Ureter (tissue), 1 donor: ENCODE measurements at places on chromosomes 7 and 10. TPM values are rescaled to one million over a fixed set of nuclear protein-coding genes. Genes with fewer than 3 reads are reported as not detected.

CRHR2 gene
- total RNA-seq = 0.34 TPM

VENTX gene
- total RNA-seq = 0.81 TPM

ERVW-1 gene
- not detected for total RNA-seq

SLC37A3 gene
- 35.8 TPM for total RNA-seq

PRSS2 gene
- not detected for total RNA-seq

LRRTM3 gene
- total RNA-seq = 0.13 TPM

CHN2 gene
- total RNA-seq = 34.2 TPM

VWDE gene
- 2.6 TPM for total RNA-seq

AASS gene
- total RNA-seq = 46.8 TPM

PIK3CG gene
- 5.3 TPM for total RNA-seq

SPRN gene
- not detected for total RNA-seq

AKR1C3 gene
- total RNA-seq = 166 TPM

NME8 gene
- 1.5 TPM for total RNA-seq

ASIC3 gene
- 0.34 TPM for total RNA-seq

RAPGEF5 gene
- total RNA-seq = 56.9 TPM

GRCh38 chr7:48452218-48452617 lies 281.0 kb downstream of the ABCA13 start:
- no peak for DNase-seq

DNA sequence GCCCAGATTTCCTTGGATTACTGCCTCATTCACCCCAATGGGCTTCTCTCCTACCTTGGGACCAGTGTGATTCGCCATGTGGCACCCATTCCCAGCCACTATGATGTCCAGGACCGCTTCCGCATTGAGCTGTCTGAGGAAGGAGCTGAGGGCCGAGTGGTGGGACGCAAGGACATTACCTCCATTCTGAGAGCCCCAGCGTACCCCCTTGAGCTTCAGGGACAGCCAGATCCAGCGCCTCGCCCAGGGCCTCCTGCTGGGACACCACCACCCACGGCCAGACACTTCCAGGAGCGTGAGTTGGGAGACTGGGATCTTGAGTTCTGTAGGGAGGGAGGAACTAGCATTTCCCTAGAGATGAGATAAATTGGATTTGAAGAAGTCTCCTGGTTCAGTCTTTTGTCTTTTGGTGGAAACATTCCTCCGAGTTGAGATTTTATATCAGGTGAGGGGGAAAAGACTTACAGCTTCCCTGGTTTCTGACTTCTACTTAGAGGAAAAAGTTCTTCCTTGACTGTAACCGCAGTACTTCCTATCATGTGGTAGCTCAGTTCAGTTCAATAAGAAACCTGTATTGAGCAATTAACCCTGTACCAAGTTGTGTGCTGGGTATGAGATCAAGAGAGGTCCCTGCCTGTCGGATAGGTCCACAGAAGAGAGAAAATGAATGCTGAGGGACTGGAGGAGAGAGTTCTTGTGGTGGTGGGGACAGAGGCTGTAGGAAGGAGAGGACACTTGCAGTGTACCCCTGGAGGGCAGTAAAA lies 1.3 kb downstream of the MOSPD3 start:
- no peak for DNase-seq

DNA sequence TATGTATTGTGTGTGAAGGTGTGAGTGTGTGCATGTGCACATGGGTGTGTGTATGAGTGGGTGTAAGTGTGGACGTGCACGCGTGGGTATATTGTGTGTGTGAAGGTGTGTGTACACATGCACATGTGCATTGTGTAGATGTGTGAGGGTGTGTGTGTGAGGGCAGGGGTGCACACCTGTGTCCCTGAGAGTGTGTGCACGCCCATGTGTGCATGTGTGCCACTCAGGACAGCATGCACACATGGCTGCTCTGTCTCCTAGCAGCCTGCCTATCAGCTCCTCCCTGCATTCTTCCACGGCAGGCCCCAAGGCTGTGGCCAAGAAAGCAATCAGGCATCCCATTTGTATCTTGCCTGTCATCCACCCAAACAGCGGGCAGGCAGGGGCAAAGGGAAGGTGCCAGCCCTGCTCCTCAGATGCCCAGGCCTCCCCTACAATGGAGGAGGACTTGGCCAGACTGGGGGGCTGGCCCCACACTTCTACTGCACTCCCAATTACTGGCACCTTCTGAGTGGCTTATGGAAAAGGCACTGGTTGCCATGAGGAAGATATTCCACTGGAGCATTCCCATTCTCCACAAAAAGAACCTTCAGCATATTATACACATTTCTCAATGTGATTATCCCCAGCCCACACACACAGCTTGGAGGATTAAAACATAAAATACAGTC lies 380.4 kb upstream of the ZMIZ1 start:
- DNase-seq = no peak

- no peak for DNase-seq
Measured at GRCh38 chr7:2046581-2047565, 185.9 kb downstream of the MAD1L1 start.

DNA sequence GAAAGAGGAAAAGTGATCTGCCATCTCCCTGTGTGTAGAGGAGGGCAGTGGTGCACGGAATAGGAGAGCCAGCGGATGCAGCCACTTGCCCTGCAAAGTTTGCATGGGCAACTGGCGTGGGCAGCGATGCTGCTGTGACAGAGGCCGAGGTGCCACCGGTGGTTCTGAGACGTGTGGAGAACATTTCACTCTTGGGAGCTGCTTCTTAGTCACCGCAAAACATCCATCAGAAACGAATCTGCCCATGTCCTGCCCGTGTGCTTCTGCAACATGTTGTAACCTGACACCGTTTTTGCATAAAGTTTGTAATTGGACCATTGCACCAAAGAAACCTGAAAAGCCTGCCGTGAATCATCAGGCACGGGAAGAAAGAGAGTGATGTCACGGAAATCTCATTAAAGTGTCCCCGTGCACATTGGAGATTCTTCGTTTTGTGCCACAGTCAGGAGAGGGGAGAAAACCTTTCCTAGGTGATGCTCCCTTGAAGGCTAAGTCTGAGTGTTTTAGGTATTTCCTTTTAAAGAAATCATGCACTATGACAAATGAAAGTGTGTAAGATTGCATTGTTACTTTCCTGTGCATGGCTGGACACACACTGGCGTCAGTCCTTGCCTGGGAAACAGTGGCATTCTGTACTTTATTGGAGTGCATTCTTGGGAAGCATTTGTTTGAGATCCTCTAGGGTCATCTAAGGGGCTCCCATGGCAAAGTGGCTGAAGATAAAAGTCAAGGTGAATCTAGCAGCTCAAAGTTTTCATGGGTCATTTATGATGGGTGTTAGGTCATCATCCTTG lies 302.6 kb downstream of the KLF6 start:
- DNase-seq = peak; percentile 79

DNA sequence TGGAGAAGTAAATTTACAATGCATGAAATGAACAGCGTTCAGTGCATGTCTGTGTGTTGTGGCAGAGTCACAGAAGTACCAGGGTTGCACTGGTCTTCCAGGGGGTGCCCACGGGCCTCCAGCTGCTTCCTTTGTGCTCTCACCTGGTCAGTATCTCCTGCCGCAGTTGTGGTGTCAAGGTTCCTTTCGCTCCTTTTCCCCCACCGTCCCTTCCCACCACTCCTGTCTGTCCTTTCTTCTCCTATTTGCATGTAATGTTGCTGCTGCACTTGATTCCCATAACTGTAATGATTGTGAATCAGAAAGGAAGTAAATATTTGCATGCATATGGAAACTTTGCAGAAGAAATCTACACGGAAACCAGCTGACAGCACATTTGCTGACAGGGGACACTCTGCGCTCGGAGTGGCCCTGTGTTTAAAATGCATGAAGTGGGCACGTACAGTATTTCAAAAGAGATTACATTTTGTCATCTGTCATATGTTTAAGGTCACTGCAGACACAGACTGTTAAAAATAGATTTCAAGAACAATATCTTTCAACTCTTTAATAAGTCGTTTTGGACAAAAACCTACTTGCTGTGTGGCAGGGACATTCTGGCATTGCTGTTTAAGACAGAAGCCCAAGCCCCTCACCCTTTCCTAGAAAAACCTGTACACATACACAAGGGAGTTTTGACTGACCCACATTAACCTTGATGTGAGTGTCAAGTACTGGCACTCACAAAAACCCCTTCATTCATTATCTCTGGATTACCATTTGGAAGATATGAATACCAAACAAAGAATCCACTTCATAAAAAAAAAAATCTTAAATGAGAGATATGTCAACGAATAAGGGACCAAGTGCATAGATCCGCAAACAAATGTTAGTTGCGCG lies 336.7 kb upstream of the KLF6 start:
- DNase-seq = no peak

- DNase-seq = no peak
Measured at GRCh38 chr10:25068152-25069058, 52.0 kb downstream of the THNSL1 start.

DNA sequence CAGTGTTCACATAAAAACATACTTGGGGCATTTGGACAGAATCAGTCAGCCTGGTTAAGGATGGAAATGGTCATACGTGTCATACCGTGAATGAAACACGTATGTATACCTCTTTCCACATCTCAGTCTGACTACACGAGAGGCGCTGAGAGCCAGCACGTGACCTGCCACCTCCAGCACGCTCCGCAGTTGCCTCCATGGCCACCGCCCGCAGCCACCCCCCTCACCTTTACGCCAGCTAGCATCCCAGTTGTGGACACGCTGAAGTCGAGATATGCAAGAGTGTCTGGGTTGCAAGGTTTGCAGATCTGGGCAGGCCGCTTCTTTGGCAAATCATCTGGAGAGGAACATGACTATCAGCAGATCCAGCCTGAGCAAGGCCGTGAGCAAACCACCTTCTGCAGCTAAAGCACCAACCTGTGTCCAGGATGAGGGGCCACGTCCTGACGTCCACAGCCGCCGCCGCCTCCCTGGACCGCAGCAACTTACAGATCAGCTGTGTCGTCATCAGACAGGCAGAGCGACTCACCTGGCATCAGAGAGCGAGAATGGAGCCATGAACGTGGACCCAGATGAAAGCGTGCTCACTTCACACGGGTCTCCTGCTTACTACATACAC lies 209.4 kb downstream of the ZMYND11 start:
- DNase-seq = no peak

DNA sequence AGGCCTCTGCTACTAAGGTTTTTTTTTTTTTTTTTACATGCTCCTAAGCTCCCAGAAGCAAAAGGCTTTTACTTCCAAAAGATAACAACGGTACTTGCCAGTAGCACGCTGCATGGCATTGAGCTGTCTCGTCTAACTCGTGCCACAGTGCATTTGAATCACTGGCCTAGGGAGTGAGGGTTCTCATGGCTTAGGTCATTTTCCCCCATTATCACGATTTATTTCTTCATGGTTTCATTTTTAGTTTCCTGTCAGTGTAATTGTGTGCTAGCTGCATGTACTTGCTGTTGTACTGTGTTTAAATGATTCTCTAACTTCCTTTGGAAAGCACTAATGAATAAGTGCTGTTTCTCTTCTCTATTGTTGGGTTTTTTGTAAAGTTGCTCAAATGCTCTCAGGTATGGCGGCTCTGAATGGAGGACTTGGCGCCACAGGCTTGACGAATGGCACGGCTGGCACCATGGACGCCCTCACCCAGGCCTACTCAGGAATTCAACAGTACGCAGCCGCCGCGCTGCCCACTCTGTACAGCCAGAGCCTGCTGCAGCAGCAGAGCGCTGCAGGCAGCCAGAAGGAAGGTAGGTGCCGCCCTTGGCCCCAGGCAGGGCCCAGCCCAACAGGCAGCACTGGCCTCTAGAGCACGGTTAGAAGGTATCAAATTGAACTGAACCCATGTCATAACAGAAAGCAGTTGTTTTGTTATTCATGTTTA lies 290.5 kb downstream of the USP6NL start:
- DNase-seq = no peak

DNA sequence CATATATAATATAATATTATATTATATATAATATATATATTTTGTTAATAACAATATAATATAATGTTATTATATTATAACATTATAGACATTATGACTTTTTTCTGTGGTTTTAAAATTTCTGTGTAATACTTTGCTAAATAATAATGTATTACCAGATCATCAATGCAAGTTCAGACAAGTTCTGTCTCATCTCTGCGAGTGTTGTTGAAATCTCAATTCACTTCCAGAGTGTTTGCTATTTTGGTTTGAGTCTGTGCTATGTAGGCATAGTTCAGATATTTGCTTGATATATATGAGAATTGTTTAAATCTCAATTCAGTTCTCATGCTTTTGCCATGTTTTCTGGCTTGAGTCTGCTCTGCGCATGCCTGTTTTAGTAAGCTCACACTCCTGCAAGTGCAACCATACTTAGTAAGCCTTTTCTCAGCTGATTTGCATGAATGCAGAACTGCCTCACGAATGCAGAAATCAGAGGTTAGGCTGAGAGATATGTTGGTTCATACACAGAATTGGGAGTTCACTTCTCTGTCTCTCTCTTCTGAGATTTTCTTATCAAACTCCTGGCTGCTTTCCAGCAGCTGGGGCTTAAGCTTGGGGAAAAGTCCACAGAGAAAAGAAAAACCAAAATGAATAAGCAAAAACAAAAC lies 830.2 kb upstream of the SORCS1 start:
- no peak for DNase-seq

GRCh38 chr10:17227367-17228090 lies 512 bp upstream of the VIM start:
- no peak for DNase-seq

DNA sequence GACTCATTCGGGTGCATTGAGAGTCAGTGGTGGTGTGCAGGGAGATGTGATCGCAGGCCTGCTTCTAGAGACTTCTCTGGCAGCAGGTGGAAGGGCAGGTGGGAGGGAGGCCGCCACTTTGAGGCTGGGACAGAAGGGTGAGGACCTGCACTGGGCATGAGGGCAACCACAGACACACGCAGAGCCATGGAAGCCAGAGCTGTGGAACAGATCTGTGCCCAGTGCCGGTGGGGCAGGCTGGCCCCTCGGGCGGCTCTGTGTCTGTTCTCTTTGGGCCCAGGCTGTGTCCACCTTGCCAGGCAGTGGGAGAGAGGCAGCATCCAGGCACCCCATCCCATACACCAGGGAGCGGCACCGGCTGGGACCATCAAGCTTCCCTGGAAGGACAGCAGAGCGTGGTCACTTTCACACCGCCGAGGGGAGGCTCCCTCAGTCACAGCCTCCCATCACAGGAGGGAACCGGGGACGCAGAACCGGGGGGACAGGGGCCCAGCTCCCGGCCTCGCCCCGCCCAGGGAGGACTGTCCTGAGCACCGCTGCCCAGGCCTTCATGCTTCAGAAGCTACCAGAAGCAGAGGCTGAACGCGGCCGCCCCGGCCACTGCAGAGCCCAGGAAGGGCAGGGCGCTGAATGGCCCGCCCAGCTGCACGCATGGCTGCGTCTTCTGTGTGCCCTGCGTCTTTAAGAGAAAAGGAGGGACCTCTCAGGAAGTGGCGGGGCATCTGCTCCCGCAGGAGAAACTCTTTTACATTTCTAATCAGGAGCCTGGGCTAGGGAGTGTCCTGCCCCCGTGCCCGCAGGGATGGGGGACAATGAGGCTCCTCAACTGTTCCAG lies 32.1 kb downstream of the EN2 start:
- no peak for DNase-seq

- no peak for DNase-seq
Measured at GRCh38 chr10:22999942-23000341, 72.1 kb downstream of the ARMC3 start.

DNA sequence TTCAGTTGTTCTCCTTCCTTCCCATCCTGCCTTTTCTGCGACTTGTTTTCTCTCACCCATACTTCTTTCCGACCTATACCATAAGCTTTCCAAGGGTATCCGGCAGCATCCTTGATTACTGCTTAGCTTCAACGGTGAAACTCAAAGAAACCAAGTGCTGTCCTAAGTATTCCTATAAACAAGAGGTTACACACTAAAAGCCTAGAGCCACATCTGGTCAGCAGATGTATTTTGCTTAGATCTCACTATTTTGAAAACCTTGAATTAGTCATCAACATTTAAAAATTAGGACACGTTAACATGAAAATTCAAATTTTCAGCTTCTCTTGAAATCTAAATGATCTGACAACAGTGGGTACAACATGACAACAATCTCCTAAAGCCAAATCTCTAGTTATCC lies 20.0 kb downstream of the ARHGAP21 start:
- DNase-seq = no peak
